ENCODE measurements at places on chromosomes 1 and 21.

DNA sequence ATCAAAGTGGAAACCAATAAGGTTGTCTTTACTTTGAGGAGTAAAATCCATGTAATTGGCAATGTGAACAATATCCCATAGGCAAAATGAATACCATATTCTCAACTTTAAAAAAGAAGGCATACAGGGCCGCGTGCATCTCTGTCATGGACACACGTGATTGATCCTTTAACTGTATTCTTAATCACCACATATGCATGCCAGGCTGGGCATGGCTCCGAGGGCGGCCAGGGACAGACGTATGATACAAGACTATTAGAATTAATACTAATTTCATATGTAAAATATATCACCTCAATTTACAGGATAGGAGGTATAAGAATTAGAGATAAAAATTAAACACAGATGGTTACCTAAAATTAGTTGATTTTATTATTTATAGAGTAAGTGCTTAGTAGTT is 11.2 kb downstream of the RGS21 start:
- no peak for DNase-seq

- no peak for DNase-seq
Measured at GRCh38 chr21:42562816-42563215, 49.2 kb downstream of the SLC37A1 start.

DNA sequence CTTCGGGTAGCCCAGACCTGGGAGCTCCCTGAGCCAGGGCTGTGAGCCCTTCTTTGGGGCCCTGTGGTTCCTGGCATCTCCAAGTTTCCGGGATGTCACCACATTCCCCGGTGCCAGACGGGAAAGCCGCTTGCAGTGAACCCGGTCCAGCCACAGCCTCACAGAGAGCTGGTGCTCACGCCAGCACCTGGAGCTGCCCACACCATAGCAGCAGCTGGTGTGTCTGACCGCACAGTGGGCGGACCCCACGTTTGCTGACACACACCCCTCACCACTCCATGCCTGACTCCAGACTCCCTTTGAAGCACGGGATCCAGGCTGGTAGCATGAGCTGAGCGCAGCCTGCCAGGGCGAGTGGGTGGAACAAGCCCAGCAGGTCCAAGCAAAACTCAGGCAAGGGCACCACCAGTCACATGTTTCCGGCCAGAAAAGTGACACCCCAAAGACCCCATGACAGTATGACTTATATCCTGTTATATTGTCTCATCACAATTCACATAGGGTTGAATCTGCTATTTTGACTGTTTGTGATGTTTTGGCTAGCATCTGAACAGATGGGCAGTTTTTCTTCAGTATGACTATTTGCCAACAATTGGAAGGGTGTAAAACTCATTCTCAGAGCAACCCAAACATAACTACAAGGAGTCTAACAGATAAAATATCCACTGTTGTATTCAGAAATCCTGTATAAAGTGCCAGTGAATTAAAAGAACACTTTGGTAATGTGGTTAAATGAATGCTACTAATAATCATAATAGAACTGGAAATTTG is 285.4 kb downstream of the SMYD3 start:
- DNase-seq, result no peak

DNA sequence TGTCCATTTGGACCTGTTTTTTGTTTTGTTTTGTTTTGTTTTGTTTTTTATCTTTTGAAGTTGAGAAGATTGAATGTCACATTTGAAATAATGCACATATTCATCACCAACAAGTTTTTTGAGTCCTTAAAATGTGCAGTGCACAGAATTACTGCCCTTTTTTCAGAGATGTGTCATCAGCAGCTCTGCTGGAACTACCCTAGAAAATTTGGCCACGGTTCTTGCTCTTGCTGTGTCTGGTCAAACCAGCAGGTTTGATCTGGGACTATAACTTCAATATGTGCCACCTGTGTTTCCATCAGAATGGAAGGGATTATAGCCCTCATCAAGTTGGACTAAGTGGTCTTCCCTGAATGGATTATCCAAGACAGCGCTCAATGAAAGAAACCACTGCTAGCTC is 24.1 kb upstream of the CNN3 start:
- DNase-seq, result no peak

- DNase-seq, result no peak
Measured at GRCh38 chr1:2535455-2535854, 5.4 kb upstream of the HES5 start.

DNA sequence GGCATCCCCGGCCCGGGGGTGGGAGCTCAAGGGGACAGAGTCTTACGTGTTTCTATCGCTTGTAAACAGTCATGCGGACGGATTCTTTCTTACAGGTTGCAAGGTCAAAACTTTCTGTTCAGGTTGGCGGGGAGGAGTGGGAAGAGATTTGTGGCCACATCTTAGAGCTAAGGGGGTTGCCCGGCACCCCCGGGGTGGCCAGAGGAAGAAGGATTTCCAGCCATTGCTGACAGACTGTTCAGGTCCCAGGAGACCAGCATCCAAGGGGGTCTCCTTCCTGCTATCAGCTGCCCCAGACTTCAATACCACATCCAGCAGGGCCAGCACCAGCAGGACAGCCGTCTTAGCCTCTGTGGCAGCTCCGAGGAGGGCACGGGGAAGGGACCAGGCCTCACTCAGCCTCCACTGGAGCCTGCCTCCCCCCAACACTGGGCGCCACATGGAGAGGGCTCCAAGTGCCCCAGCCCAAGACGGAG is 52.0 kb downstream of the KIF21B start:
- DNase-seq, result no peak

DNA sequence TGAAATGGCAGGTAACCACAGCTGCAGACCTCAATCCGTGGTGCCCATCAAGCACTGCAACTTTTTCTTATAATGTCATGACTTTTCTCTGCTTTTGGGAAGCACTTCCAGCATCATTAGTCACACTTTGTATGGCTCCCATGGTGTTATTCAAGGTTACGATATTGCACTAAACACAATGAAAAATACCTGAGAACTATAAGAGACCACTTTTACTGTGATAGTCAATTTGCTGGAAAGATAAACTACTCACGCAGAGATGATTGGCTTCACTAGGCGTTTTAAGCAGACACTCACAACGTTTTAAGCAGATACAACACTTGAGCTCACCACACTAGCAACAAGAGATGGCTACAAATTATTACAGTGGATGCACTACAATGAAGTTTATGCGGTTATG is 103.2 kb upstream of the CHRM3 start:
- DNase-seq, result no peak

DNA sequence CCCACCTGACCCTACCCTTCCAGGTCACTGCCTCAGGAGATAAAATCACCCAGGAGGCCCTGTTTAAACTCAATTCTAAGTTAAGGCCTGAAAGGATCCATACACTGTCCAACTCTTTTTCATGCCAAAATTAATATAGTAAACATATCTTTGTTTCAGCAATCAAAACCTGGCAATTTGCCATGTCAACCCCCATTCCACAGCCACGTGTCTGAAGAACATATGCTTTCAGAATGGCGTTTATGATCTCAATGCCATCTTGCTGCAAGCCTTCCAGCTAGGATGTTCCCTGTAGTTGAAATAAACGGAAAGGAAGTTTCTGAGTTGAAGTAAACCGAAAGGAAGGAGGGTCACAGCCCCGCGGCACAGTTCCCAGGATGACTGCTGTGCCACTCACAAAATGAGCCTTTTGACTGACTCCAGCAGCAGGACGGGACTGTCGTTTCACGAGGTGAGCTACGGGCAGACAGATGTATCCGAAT is 472.0 kb downstream of the SMYD3 start:
- no peak for DNase-seq

GRCh38 chr1:204278251-204278650 is 64.5 kb upstream of the GOLT1A start:
- no peak for DNase-seq

DNA sequence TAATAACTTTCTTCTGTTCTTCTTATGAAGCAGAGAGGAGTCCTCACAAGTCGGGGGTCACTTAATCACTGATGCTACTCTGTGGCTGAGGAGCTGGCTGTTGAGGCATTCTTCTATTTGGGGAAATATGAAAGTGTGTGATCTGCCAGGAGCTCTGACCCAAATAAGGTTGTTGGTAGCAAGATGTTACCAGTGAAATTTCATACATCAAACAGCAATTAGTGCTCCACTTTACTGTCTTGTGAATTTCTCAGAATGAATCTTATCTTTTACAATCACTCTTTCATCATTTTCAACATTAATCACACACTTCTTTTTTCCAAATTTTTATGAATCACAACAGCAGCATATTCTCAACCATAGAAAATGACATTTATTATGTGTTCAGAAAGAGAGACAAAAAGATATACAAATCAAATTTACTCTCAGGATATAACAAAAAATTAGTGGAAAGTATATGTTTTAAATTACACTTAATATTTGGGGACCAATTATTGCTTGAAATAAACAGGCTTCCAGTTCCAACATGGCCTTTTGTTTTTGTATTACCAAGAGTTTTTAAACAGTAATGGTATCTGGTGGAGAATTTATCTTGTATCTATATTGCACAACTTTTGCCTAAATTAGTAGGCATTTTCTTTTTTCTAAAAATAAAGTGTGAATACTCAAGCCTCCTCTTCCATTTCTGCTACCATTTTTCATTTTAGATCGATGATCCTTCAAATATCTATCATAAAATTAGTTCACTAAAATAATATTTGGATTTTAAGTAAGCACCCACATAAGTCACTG is 9.6 kb downstream of the PTGER3 start:
- DNase-seq, result no peak

- no peak for DNase-seq
Measured at GRCh38 chr1:117237726-117238381, 27.1 kb upstream of the VTCN1 start.

- DNase-seq, result no peak
Measured at GRCh38 chr1:202159534-202160371, 649 bp downstream of the PTPN7 start.

- peak; percentile 82 for DNase-seq
Measured at GRCh38 chr1:234980645-234981396, 147.8 kb downstream of the TOMM20 start.

All from left ventricle myocardium superior (tissue), 1 donor.